Kidney epithelial cell (primary cell): ENCODE measurements at places on chromosomes 6 and 20. TPM values are rescaled to one million over a fixed set of nuclear protein-coding genes. Genes with fewer than 3 reads are reported as not detected.

GRCh38 chr6:62446647-62447316, 160.8 kb upstream of the KHDRBS2 start:
- DNase-seq, result no peak

GRCh38 chr6:24186349-24186748, 60.3 kb downstream of the NRSN1 start:
- no peak for DNase-seq

DNA sequence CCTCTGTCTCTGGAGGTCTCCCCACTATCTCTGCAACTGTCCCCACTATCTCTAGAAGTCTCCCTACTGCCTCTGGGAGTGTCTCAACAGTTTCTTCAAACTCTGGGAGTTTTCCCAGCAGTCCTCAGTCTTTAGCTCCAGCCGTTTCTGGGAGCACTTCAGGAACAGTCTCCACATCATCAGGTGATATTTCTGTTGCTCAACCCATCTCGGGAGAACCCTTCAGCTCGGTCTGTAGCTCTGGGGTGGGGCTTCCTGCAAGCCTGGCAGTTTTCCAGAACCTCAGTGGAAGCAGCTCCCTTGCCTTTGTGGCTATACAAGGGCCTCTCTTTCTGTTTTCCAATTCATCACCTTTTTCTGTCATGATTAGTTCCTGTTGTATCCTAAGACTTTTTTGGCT, 3.0 kb upstream of the SFTA2 start:
- DNase-seq, result no peak

DNA sequence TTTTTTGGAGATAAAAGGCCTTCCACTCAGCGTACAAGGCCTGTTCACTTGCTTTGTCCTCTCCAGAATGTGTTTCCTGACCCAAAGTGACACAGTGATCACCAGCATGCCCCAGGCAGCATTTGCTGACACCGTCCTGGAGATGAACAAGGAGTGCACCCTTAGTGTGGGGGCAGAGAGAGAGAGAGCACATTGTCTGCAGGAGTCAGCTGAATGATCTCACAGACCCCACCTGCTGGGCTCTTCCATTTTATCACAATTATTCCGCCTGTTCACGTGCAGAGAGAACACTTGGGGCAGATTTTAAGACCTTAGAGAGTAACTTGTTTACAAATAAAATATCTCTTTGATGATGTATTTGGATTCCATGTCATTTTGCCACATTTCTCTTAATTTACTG, 22.4 kb upstream of the MAS1L start:
- no peak for DNase-seq

DNA sequence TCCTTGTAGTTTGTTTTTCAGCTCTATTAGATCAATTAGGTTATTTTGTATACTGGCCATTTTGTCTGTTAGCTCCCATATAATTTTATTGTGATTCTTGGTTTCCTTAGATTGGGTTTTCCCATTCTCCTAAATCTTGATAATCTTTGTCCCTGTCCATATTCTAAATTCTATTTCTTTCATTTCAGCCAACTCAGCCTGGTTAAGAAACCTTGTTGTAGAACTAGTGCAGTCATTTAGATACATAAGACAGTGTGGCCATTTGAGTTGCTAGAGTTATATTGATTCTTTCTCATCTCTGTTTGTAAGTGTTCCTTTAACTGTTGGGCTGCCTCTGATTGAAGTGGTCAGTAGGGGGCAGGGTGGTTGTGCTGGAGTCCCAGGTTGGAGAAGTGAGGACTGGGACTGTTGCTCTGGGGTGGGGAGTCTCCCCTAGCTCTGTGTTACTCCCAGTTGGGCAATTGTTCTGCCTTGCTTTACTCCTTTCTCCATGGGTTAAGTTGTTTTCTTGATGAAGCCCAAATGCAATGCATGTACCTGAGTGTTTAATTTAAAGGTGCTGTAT, 98.8 kb upstream of the NRN1 start:
- DNase-seq, result no peak

- DNase-seq, result no peak
These were observed 110.0 kb upstream of the KCNK16 start for GRCh38 chr6:39432330-39433025.

- no peak for DNase-seq
These were observed 476.9 kb downstream of the KHDRBS2 start for GRCh38 chr6:61809004-61809595.

GRCh38 chr6:90537723-90538258, 49.1 kb downstream of the MAP3K7 start:
- no peak for DNase-seq

- DNase-seq, result no peak
These were observed 45.4 kb upstream of the DTNBP1 start for GRCh38 chr6:15708231-15708630.

DNA sequence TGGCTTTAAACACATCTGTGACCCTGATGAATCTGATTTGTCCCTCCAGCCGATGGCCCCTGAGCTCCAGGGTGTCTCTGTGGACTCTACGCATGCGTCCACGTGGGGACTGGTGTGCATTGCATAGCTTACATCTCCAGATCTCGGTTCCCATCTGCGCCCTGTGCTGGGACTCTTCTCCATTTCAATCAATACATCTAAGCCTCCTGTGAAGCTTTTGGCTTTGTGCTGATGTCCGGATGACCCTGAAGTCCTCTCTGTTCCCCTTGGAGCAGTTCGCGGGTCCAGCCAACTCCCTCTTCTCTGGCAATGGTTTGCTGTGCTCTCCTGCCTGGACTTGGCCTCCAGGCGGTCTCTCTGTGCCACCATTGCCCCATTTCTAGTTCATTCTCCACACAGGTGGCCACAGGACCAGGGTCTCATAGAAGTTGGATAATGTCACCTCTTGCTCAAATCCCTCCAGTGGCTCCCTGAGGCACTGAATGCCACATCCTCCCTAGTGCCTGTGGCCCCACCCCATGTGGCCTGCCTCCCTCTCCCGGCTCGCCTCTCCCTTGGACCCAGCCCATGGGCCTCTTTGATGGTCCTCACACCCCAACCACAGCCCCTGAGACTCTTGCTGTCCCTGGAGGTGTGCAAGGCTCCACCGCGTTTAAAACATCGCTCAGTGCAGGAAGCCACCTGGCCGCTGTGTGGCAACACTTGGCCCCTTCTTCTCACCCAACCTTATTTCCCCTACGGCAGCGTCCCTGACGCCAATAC, 155.4 kb downstream of the SYCP2 start:
- DNase-seq, result no peak

DNA sequence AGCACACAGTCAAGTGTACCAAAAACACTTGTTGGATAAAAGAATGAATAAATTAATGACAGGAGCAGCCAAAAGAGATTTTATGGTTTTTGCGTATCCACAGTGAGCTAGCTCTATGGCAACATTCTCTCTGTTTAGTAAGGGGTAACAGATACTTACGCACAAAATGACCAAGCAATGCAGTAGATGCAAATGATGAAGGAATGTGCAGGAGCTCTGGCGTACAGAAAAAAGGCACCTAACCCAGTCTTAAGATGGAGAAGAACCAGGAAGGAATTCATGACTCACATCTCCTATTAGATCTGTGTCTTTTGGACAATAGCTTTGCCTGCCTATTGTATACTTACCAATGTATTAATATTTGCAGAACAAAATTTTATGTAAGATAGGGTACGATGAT, 191.9 kb upstream of the PREP start:
- DNase-seq, result no peak

GRCh38 chr20:24938498-24938897, 10.6 kb upstream of the CST7 start:
- DNase-seq, result no peak

GRCh38 chr20:34927736-34928135, 27.9 kb downstream of the GSS start:
- no peak for DNase-seq

GRCh38 chr6:163862701-163863100, 448.2 kb downstream of the QKI start:
- DNase-seq, result no peak

DNA sequence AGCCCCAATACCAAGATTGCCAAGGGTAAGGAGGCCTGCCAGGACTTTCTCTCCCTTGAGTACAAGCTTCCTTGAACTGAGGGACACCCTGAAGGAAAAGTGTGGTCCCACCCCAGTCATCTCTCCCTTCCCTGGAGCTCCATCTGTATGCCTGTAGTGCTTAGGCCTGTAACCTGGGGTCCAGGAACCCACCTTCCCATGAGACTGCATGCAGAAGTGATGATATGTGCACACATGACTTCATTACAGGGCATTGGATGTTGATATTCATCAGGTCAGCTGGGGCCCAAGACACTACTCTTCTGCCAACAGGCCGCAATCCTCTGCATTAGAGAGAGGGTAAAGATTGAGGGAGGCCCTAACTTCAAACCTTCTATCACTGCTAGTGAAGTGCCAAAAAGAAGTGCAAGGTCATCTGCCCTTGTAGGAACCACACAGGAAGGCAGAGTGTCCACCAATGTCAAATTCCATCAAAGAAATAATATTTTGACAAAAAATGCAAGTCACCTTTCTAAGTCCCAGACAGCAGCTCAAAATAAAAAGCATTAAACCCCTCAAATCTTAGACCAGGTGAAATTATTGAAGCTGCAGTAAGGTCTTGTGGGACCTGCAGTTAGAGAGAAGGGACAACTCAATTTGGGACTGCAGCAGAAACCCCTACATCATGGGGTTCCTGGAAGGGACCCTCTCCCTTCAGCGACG, 5.1 kb downstream of the HLA-F start:
- DNase-seq, result no peak

DNA sequence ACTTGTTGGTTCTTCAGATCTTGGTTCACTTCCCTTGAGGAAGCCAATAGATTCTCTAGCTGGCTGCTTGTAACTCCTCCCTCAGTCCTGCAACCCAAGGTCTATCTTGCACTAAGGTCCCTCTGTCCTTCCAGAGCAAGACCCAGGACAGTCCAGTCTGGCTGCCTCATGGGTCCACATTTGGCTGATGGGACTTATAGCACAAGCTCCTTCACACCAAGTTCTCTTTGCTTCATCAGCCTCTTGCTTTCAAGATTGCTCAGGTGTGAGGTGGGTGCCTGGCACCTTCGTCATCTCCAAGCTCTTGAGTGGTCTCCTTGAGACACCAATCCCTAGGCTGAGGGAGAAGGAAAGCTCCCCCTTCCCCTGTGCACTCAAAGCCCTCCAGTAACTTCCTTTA, 28.3 kb downstream of the NSFL1C start:
- no peak for DNase-seq

GRCh38 chr20:38278131-38278530, 17.6 kb upstream of the KIAA1755 start:
- DNase-seq, result no peak

DNA sequence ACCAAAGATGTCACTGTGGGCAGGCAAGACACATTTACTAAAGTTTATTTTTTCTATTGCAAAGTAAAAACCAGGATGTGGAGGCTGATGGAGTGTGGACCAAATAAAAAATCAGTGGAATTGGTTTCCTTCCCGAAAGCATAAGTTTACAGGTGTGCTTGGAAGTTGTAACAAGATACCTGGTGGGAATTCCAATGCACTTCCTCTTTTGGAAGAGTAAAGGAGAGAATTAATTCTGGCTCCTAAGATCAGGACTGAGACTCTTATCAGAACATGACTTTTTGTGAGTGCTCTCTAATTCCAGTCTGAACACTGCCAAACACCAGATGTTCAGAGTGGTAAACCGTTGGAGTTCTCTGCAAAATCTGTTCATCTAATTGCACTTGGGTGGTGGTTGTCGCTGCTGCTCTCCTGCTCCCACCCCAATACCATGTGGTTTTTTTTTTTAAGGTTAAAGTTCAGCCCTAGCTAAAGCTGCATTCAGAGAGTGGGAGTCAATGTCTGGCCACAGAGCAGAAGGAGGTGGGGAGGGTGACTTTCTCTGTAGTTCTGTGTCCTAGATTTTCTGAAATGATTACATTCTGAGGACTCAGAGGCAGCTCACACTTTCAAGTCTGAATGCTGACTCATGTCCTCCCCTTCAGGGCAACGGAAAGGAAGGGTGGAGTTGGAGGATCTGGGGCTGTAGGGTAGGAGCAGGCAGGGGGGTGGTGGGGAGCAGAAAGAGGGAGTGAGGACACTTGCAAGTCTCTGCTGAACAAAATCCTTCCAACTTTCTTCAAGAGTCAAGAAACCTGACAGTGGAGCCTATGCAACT, 275.8 kb upstream of the PRDM1 start:
- DNase-seq, result peak; percentile 65

DNA sequence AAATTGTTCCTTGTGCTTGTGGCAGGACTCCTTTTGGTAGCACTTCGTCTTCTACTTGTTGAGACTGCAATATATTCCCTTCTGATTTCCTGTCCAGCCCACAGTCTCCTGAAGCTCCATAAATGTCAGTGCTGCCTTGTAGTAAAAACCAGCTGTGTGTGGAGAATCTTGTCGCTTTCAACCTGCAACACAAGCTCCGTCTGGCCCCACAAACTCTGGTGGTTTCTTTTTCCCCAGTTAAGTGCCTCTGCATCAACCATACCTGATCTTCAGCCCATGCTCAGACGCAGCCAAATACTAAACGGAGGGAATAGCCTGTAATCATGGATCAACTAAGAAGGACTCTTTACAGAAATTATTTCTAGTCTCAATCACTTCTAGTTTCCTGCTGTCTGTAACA, 1133.3 kb upstream of the ADGRB3 start:
- DNase-seq, result no peak

GRCh38 chr6:107114926-107115694, at the start of gene BEND3:
BEND3 (minus strand) TSS chr6:107115515; CDS start chr6:107099285, 16,230 bp downstream.
- DNase-seq, result no peak

DNA sequence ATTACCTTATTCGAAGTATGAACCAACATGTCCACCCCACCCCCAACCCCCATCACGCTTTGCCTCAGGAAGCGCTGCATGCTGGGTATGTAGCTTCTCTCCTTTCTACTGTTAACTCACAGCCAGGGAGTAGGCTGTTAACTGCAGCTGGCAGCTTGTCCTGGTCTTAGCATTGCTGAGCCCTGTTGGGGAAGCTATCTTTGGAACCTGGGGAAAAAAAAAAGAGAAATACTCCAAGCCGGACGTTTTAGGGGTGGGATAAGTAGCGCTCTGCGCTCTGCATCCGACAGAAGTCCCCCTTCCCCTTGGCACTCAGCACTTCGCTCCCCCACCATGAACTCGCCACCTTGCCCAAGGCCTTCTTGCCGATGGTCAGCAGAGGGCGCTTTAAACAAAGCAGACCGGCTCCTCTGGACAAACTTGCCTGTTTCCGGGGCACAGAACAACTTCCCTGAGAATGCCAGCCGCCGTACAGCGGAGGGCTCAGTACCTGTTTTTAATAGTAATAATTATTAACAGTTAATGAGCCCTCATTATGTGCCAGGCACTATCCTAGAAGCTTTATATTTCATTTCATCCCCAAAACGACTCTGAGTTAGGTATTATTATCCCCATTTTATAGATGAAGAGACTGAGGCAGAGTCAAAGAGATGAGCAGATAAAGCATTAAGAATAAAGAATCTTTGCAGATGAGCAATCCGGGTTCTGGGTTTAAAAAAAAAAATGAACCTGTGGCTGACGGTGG, 35.2 kb upstream of the MDFI start:
- DNase-seq, result peak; percentile 41

GRCh38 chr20:58256842-58257241, 28.4 kb upstream of the ANKRD60 start:
- no peak for DNase-seq

- no peak for DNase-seq
These were observed 363.8 kb downstream of the PRKN start for GRCh38 chr6:162363757-162364156.

Gene PHACTR1
- 1.8 and 2.2 TPM in 2 replicates for total RNA-seq

Gene PMEPA1
- 244 and 255 TPM in 2 replicates for total RNA-seq

Gene OR2B6
- not detected in 2 replicates for total RNA-seq

Gene SLC17A9
- total RNA-seq, result 12.0 and 13.8 TPM in 2 replicates

Gene THBS2
- 21.9 and 28.6 TPM in 2 replicates for total RNA-seq

Gene ALDH5A1
- total RNA-seq, result 7.7 and 8.4 TPM in 2 replicates

Gene PSORS1C1
- total RNA-seq, result 0.38 and 0.48 TPM in 2 replicates

Gene HSPA12B
- total RNA-seq, result 0.08 and 0.68 TPM in 2 replicates

Gene ARFGEF3
- total RNA-seq, result 11.1 and 13.4 TPM in 2 replicates

Gene GCNT2
- 6.5 and 7.3 TPM in 2 replicates for total RNA-seq

Gene TRIM26
- total RNA-seq, result 40.3 and 42.0 TPM in 2 replicates

Gene MLN
- not detected in 2 replicates for total RNA-seq

Gene SRC
- 49.7 and 60.5 TPM in 2 replicates for total RNA-seq

Gene CST2
- total RNA-seq, result 2.6 and 7.0 TPM in 2 replicates
